GM13976 (cell line): ENCODE measurements at places on chromosomes 7 and 10.

GRCh38 chr7:123748171-123748733, 551 bp downstream of the WASL start:
- peak; percentile 51 for DNase-seq

- DNase-seq, result no peak
Observed at GRCh38 chr7:70500261-70500660, 631.7 kb upstream of the GALNT17 start.

DNA sequence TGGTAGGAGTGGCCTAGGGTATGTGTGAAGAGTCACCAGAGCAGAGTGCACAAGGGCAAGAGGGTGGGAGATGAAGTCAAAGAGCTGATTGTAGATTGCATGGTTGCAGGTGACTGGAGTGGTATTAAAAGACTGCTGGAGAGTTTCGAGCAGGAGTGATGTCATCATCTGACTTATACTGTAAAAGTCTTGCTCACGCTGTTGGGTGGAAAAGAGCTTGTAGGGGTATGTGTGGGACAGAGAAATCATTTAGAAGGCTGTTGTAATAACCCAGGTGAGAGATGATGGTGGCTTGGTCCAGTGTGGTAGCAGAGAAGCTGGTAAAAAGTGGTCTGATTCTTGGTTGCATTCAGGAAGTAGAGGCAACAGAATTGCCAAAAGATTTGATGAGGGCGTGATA, 184.1 kb downstream of the ABCA13 start:
- DNase-seq, result no peak

- peak; percentile 44 for DNase-seq
Observed at GRCh38 chr10:74117738-74118137, 32.9 kb downstream of the AP3M1 start.

DNA sequence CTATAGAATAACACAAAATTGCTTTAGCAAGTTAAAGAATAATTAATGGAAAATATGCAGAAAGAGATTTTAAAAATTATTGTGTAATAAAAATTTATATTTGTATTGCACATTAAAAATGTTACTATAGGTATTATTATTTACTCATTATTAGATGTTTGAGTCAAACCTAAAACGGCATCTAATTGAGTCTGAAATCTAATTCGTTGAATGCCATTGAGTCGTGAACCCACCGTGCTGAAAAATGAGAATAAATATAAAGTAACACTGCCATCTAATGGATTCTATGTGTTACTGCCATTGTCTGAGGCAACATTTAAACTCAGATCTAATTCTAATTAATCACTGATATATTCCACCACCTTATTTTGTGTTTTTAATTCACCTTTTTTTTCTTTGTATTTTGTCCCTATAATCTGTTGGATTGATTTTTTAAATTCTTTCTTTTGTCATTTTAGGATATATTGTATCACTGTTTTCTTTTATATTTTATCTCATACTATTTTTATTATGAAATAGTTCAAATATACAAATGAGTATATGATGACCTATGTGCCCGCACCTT, 62.2 kb downstream of the SAMD9 start:
- DNase-seq, result peak; percentile 61

GRCh38 chr7:30694218-30694745, 12.0 kb upstream of the CRHR2 start:
- DNase-seq, result no peak
